ENCODE measurements at places on chromosomes 13 and 19.

GRCh38 chr19:2653710-2654707 is 48.5 kb downstream of the GNG7 start:
- H3K27ac ChIP-seq, result no peak overlapping the region
- H3K27me3 ChIP-seq, result no peaks in the 10 kb centered on the region
- H3K36me3 ChIP-seq, result no peaks in the 10 kb centered on the region
- no peaks in the 10 kb centered on the region for H3K4me1 ChIP-seq
- no peak overlapping the region for H3K4me3 ChIP-seq
- DNase-seq, result peak; percentile 51

DNA sequence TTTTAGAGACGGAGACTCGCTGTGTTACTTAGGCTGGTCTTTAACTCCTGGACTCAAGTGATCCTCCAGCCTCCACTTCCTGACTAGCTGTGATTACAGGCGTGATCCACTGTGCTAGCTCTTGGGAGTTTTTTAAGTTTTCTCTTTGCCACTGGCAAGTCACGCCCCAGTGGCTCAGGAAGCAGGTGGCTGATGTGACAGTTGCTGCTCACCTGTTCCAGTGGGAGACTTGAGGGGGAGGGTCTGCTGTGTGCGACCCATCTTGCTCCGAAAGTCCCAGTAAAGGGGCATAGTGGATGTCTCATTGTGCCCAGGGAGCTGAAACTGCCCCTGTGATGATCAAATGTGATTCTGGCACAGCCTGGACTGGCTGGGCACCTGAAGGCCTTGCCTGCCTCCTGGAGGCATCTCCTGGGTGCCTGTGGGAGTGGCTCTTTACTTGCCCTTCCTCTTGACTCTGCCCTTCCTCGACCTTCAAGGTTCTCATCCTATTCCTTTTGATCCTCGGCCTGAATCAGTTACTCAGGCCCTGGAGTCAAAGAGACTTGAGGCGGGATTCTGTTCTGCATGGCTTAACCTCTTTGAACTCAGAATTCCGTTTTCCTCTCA is 7.8 kb downstream of the SMARCA4 start:
- peak overlapping the region; percentile 62 for H3K27ac ChIP-seq
- no peaks in the 10 kb centered on the region for H3K36me3 ChIP-seq
- DNase-seq, result no peak
- no peak overlapping the region for H3K4me3 ChIP-seq
- peaks cover 67% of the 10 kb centered on the region for H3K4me1 ChIP-seq

DNA sequence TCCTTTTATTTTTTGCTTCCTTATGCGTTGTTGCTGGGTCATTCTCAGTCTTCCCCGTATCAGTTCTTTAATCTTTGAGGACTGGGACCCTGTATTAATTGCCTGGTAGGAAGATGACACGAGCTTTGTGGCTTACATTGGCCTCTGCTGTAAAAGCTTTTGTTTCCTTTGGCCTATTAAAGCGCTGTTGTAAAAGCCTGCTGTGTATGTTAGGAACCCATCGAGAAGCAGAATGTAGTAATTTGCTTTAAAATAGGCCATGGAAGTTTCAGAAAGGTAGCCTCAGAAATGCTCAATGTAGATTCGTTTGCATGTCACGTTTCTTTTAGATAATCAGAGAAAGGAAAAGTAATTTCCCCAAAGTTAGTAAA is 257.5 kb upstream of the STARD13 start:
- peaks cover 41% of the 10 kb centered on the region for H3K4me1 ChIP-seq
- H3K27me3 ChIP-seq, result no peaks in the 10 kb centered on the region
- no peaks in the 10 kb centered on the region for H3K36me3 ChIP-seq
- peak overlapping the region; percentile 91 for H3K4me3 ChIP-seq
- H3K27ac ChIP-seq, result peak overlapping the region; percentile 100

GRCh38 chr19:17968362-17968761 is 1.5 kb downstream of the KCNN1 start:
- H3K4me1 ChIP-seq, result peaks cover 8% of the 10 kb centered on the region
- no peak overlapping the region for H3K27ac ChIP-seq
- H3K36me3 ChIP-seq, result no peaks in the 10 kb centered on the region
- DNase-seq, result no peak
- no peak overlapping the region for H3K4me3 ChIP-seq

GRCh38 chr19:5321851-5322681 is 18.5 kb downstream of the PTPRS start:
- no peak overlapping the region for H3K27ac ChIP-seq
- no peak for DNase-seq
- H3K4me1 ChIP-seq, result peaks cover 10% of the 10 kb centered on the region
- H3K27me3 ChIP-seq, result peaks cover 13% of the 10 kb centered on the region

DNA sequence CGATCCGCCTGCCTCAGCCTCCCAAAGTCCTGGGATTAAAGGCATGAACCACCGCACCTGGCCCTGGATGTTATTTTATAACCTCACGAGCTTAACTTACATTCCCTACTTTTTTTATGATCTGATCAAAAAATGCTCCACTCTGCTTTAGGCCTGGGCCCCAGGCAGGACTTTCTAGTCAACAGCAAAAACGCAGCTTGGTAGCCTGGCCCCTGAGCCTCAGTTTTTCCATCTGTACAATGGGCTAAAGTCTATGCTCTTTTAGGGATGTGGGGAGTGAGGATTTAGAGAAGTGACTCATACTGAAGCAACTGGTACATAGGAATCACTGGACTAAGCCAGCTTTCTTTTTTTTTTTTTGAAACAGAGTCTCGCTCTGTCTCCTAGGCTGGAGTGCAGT is 11.9 kb upstream of the PIK3R2 start:
- H3K27me3 ChIP-seq, result no peaks in the 10 kb centered on the region
- no peak overlapping the region for H3K4me3 ChIP-seq
- peaks cover 16% of the 10 kb centered on the region for H3K36me3 ChIP-seq
- DNase-seq, result no peak
- H3K4me1 ChIP-seq, result no peaks in the 10 kb centered on the region

GRCh38 chr13:38943231-38943630 is 47.4 kb downstream of the STOML3 start:
- no peak for DNase-seq
- H3K4me1 ChIP-seq, result no peaks in the 10 kb centered on the region
- H3K36me3 ChIP-seq, result no peaks in the 10 kb centered on the region
- no peak overlapping the region for H3K27ac ChIP-seq
- H3K27me3 ChIP-seq, result peaks cover 8% of the 10 kb centered on the region
- H3K4me3 ChIP-seq, result no peak overlapping the region

DNA sequence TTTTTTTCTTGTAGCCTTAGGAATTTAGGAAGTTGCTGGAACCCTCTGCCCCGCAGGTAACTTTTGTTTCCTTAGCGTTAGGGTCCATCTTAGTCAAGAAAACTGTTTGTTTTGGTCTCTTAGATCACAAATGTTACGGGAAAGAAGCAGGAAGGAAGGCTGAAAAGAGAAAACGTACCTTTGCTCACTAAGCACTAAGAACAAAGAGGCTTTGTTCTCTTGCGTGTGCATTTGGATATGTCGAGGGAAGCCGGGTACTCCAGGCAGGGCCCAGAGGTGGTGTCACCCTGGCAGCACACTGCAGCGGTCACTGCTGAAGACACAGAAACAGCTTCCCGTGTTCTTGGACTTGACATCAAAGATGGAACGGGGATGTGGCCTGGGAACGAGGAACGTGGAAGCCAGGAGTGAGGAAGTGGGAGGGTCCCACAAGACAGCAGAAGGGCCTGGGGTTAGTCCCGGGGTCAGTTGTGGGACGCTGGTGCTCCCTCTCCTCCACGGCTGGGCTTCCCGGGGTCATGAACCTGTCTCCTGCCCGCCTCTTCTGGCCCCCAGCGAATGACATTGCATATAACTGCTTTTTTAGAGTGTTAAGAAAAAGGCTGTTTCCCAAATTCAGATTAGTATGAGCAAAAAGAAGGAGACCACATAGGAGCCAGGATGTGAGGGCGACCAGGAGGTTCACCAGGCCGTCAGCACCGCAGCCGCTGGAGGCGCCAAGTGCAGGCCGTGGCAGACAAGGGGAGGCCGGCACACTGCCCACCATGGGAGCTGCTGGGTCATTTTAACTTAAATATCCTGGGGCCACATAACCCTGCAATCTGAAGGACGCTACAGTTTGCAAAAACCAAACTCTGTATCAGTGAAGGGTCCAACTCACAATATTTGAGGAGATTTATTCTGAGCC is 31.6 kb downstream of the ATP11A start:
- no peaks in the 10 kb centered on the region for H3K36me3 ChIP-seq
- peaks cover 31% of the 10 kb centered on the region for H3K4me1 ChIP-seq
- H3K4me3 ChIP-seq, result no peak overlapping the region
- peak overlapping the region; percentile 35 for H3K27ac ChIP-seq
- no peaks in the 10 kb centered on the region for H3K27me3 ChIP-seq

DNA sequence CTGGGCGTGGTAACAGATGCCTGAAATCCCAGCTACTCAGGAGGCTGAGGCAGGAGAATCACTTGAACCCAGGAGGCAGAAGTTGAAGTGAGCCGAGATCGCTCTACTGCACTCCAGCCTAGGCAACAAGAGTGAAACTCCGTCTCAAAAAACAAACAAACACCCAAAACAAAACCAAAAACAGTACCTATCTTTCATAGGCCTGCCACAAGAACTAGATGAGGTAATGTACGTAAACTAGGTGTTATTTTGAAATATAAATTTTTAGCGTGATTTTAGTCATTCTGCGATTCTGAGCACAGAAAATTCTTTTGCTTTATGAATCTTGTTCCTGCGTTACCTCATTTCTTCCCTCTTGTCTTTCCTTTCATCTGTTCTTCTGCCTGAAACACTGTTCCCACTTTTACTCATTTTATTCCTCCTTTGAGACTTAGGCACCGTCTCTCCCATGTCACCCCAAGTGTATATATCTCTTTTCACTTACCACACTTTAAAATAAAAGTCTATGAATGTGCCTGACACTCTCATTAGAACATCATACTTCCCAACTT is 238.2 kb upstream of the HTR2A start:
- no peak overlapping the region for H3K4me3 ChIP-seq
- no peaks in the 10 kb centered on the region for H3K27me3 ChIP-seq
- DNase-seq, result no peak
- no peaks in the 10 kb centered on the region for H3K36me3 ChIP-seq
- H3K27ac ChIP-seq, result no peak overlapping the region

DNA sequence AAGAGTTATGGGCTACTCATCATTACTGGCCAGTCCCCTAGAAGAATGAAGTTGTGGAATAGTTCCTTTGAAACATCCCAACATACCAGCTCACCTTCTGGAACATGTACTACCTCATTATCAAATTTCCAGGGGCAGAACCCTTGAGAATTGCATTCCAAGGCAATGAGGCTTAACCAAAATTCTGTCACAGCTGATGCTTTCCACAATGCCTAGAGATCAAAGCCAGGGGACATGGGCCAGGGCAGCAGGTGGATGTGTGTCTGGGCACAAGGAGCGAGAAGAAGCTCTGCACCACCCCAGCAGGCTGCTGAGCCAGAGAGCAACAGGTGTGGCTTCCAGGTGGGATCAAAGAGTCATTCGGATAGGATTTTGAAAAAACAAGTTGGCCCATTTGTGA is 362.1 kb downstream of the EFNB2 start:
- H3K27me3 ChIP-seq, result peaks cover 19% of the 10 kb centered on the region
- H3K4me1 ChIP-seq, result no peaks in the 10 kb centered on the region
- H3K36me3 ChIP-seq, result no peaks in the 10 kb centered on the region
- H3K4me3 ChIP-seq, result no peak overlapping the region

DNA sequence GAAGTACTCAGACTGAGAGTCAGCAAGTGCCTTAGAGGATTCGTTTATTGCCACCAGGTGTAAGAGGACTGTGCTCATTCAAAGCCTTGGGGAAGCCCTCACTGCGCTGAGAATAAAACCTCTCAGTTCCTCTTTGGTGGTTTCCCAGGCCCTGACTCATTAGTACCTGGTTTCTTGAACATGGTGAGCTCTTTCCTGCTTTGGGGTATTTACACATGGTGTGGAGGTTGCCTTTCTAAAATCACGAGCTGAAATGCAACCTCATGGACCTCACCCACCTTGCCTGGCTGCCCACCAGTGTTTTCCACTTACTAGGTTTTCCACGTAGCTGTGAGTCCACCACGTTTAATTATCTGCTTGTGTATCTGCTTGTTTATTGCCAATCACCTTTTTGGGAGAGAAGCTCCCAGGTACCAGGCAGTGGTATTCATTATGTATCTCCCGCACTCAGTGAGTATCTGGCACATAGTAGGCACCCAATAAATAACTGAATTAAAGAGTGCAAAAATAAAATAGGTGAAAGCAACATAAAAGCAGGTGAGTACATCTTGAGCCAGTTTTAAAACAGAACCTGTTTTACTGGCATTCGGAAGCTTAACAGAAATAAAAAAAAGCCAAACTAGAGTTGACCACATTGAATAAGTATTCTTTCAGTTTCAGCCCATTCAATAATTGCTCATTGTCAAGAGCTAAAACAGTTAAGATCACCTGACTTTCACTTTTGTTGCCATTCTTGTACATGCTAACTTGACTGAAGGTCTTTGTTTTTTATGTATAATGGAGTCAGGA is 533.0 kb downstream of the MYO16 start:
- no peak overlapping the region for H3K4me3 ChIP-seq
- no peak for DNase-seq
- H3K27me3 ChIP-seq, result peaks cover 25% of the 10 kb centered on the region
- no peak overlapping the region for H3K27ac ChIP-seq
- no peaks in the 10 kb centered on the region for H3K36me3 ChIP-seq

DNA sequence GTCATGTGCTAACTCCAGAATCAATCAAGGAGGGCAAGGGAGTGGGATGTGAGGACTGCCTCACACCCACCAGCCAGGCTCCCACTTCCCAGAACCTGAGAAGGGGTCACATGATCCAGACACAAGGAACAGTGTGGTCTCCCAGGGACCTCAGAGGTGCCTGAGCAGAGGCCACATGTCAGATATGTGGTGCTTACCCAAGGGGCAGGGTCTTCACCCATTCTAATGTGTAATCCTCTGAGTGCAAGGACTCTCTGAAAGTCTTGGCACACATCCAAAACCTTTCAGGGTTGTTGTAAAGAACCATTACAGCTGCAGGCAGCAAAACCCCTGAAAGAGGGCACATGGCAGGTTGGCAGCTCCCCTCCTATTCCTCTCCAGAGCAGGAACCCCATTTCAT is 656.6 kb downstream of the UQCRFS1 start:
- peaks cover 10% of the 10 kb centered on the region for H3K4me1 ChIP-seq
- no peak overlapping the region for H3K27ac ChIP-seq
- no peaks in the 10 kb centered on the region for H3K36me3 ChIP-seq
- no peaks in the 10 kb centered on the region for H3K27me3 ChIP-seq
- H3K4me3 ChIP-seq, result no peak overlapping the region

- no peaks in the 10 kb centered on the region for H3K4me1 ChIP-seq
- DNase-seq, result no peak
- H3K27ac ChIP-seq, result no peak overlapping the region
- H3K36me3 ChIP-seq, result no peaks in the 10 kb centered on the region
- H3K27me3 ChIP-seq, result peaks cover 3% of the 10 kb centered on the region
- no peak overlapping the region for H3K4me3 ChIP-seq
Measured at GRCh38 chr13:37139356-37139755, 33.9 kb upstream of the CSNK1A1L start.

GRCh38 chr13:20482275-20482761 is 43.3 kb downstream of the CRYL1 start:
- H3K27ac ChIP-seq, result no peak overlapping the region
- H3K4me3 ChIP-seq, result no peak overlapping the region
- H3K27me3 ChIP-seq, result no peaks in the 10 kb centered on the region
- peaks cover 21% of the 10 kb centered on the region for H3K4me1 ChIP-seq
- DNase-seq, result no peak

- H3K36me3 ChIP-seq, result peaks cover 10% of the 10 kb centered on the region
- H3K4me3 ChIP-seq, result peak overlapping the region; percentile 93
- no peaks in the 10 kb centered on the region for H3K27me3 ChIP-seq
- H3K4me1 ChIP-seq, result peaks cover 23% of the 10 kb centered on the region
- peak overlapping the region; percentile 99 for H3K27ac ChIP-seq
- peak; percentile 55 for DNase-seq
Measured at GRCh38 chr19:35247526-35248309, 1.1 kb upstream of the LSR start.

All from naive thymus-derived CD8-positive, alpha-beta T cell (primary cell).